A549 (cell line): ENCODE measurements at places on chromosomes 7 and 10.

DNA sequence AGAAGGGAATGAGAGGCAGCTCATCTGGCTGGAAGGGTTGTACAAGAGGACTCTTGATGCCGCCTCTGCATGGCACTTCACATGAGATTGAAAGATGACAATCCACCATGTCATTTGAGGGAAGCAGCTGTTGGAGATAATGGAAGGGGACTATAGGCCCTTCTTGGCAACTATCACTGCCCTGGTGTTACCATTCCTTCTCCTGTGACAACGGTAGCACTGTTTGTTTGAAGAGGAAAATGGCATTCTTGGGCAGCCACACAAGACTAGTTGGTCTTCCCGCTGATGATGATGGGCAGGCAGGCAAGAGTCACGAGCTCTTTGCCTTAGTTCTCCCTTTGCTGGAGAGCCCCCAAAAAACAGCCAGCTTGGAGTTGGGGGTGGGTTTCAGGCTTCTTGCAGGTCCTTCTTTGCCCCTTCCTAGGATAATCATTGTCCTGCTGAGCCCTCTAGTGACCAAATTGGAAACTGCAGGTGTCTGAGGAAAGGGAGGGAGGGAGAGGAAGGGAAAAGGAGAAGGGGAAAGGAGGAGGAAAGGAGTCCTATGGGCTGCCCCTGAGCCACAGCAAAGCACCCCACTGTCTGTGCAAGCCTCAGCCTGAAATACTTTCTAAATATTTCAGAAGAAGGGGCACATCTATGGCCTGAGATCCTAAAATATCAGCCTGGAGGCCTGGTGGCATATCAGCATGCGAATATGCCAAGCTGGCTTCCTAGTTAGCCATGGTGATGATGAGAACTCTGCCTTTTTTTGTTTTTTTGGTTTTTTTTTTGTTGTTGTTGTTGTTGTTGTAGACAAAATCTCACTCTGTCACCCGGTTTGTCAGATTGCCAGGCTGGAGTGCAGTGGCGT, 165.6 kb upstream of the KMT2E start:
- peak; percentile 38 for DNase-seq

DNA sequence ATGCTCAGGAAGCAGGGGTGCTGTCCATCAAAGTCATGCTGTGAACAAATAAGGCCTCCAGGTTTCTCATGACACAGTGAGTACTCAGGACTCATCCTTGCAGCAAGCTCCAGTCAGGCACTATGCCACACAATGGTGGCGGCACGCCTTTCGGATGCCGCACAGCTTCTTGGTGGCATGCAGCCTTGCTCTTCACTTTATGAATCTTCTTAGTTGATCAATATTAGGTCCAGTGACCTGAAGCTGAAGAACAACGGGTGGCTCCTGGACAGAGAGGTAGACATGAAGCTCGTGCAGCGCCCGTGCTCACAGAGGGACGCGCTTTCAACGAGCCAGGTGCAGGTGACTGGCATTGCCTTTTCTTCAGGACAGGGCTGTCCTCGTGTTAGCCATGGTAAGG, 653.0 kb upstream of the MGMT start:
- no peak for DNase-seq

- DNase-seq = no peak
These were observed 12.0 kb downstream of the FAM20C start for GRCh38 chr7:204326-204725.

DNA sequence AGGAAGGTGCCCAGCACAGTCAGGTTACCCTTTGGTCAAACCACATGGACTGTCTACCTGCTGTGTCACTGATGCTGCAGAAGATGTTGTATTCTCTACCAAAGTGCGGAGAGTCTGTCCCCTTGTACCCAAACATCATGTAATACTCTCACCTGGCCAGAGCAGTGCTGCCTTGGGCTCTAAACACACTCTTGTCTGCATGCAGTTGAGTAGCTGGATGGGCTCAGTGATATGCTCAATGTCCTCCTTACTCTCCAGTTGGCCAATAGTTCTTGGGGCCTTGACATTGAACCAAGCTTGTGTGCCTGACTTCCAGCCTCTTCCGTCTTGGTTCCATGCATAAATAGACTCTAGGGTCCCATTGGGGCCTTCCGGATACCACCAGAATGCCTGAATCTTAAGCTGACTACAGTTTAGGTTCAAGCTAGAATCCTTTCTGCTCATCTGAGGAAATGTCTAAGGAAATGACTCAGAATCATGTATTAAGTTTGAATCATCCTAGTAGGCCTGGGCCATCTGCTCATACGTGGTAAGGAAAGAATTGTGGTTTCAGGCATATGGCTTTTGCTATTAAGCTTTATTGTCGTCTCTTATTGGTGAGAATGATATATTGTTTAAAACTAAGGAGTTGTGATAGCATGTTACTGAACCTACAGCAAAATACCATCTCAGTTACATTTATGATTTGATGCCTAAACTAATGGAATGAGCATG, 118.0 kb downstream of the OTUD1 start:
- DNase-seq = no peak

GRCh38 chr10:124174673-124175645, 81.6 kb upstream of the CHST15 start:
- DNase-seq = no peak

DNA sequence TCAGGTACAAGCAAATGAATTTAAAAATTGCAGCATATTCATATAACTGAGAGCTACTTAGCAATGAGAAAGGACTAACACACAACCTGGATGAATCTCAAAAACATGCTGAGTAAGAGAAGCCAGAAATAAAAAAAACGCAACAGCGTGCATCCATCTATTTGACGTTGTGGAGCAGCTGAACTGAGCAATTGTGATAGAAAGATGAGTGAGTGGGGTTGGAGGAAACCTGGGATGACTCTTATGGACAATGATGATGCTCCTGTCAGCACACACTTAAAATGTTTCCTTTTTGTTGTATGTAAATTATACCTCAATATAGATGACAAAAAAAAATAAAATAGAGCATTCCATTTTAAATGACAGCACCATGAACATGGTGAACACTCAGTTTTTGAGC, 36.0 kb upstream of the AKR1E2 start:
- no peak for DNase-seq

- peak; percentile 46 for DNase-seq
These were observed 8.6 kb downstream of the GJD4 start for GRCh38 chr10:35613597-35614226.

DNA sequence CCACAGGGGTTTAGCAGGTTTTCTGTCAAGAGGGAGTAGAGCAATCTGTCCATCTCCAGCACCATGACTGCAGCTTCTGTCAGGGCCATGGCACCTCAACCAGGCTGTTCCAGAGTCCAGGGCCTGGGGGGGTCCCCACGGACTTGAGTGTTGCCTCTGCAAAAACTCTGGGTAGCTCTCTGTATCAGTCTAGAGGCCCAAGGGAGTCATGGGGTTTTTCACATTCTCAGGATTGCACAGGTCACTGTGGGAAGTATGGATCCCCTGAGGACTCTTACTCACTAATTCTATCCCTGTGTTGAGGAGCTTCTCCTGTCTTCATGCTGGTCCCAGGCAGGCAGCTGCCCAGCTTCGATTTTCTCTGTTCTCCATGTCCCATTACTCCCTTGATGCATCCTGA, 60.5 kb downstream of the RNF133 start:
- no peak for DNase-seq
